Stimulated activated CD4-positive, alpha-beta T cell treated with anti-CD3 and anti-CD28 coated beads, Interleukin-1b, Interleukin-23, amount 100 ng/mL, for 24 hours (primary cell): ENCODE measurements at places on chromosomes 13 and 19.
A peak's percentile ranks its signal among the peaks of the same experiment; 100 is the strongest.

GRCh38 chr13:24680258-24680920 is at the start of gene ATP12A:
Gene ATP12A, plus strand, starts transcription at chr13:24680408. Its CDS starts 336 bp downstream, at chr13:24680744.
- DNase-seq = no peak

- no peak for DNase-seq
Measured at GRCh38 chr19:40756502-40757110, 5.6 kb downstream of the SNRPA start.

GRCh38 chr13:40756042-40756441 is 14.9 kb downstream of the MRPS31 start:
- DNase-seq = no peak

- no peak for DNase-seq
Measured at GRCh38 chr13:30421093-30422053, 920 bp upstream of the UBE2L5 start.

- DNase-seq = no peak
Measured at GRCh38 chr19:5012688-5013457, 44.0 kb downstream of the KDM4B start.

DNA sequence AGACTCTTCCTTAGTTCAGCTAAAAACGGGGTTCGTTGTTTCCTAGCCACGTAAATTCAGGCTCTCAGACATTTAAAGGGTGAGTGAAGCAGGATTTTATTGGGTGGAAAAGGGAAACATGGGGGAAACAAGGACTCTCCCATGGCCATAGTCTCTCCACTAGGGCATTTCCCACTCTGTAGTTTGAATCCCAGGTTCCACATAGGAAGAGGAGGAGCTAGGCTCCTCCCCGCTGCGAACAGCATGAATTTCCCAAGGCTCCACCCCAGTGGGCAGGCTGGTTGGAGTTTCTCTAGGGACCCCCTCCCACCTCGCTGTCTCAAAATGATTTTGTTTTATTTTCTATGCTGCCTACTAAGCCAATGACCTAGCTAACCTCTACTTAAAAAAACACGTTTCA is 2170.8 kb upstream of the PCDH20 start:
- no peak for DNase-seq

GRCh38 chr19:16421982-16422381 is 49.8 kb downstream of the EPS15L1 start:
- DNase-seq = no peak

DNA sequence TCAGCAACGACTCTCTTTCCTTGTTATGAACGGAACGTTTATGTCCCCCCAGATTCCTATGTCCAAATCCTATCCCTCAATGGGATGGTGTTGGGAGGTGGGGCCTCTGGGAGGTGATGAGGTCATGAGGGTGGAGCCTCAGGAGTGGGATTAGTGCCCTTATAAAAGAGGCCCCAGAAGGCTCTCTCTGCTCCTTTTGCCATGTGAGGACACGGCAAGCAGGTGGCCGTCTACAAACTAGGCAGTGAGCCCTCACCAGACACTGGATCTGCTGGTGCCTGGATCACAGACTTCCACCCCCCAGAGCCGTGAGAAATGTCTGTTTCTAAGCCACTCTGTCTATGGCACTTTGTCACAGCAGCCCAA is 53.2 kb downstream of the EPS15L1 start:
- no peak for DNase-seq

DNA sequence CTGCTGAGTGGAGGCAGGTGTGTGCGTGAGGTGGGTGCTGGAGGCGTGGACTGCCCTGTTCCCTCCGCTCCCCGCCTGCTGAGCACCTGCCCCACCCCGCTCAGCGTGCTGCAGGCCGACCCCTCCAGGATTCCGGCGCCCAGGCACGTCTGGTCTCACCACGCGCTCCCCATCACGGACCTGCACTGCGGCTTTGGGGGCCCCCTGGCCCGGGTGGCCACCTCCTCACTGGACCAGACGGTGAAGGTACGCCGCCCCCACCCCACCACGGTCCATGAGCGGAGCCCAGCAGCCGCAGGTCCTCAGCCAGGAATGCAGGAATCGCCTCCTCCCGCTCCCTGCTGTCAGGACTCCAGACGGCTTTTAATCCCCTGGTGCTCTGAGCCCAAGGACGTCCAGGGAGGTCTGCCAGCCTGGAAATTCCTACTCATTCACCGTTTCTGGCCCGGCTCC is 6.0 kb downstream of the WDR18 start:
- no peak for DNase-seq

- DNase-seq = no peak
Measured at GRCh38 chr19:51644636-51645271, 1.9 kb downstream of the SIGLEC14 start.

DNA sequence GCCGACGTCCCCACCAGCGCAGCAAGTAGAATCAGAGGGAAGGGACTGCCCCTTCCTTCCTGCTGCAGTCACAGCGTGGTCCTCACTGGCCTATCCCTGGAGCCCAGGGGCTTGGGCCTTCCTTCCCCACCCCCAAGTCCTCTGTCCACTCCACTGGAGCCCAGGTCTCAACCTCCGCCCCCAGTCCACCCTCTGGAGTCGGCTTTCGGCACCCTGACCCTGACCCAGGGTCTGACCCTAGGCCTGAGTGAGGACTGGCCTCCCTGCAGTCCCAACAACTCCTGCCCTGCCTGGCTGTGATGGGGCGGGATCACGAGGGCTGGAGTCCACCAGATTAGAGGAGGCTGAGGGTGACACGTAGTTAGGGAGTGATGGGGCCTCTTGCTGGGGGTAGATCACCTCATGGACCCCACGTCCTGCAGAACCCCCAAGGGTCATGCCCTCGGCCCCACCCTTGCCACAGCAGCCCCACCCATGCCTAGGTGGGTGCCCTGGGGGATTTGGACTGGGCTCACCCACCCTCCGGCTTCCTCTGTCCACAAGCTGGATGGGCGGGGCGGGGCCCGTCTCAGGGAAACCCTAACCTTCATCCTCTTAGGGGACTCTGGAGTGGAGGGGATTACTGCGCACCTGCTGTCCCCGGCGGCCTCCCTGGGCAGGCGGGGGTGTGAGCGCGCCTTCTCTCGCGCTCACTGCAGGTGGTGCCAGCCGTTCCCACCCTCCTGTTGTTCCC is 3.8 kb downstream of the RAX2 start:
- DNase-seq = no peak

GRCh38 chr19:42018503-42019193 is 24.6 kb upstream of the ATP1A3 start:
- DNase-seq = no peak

- DNase-seq = no peak
Measured at GRCh38 chr19:38842439-38843174, 7.2 kb downstream of the HNRNPL start.

DNA sequence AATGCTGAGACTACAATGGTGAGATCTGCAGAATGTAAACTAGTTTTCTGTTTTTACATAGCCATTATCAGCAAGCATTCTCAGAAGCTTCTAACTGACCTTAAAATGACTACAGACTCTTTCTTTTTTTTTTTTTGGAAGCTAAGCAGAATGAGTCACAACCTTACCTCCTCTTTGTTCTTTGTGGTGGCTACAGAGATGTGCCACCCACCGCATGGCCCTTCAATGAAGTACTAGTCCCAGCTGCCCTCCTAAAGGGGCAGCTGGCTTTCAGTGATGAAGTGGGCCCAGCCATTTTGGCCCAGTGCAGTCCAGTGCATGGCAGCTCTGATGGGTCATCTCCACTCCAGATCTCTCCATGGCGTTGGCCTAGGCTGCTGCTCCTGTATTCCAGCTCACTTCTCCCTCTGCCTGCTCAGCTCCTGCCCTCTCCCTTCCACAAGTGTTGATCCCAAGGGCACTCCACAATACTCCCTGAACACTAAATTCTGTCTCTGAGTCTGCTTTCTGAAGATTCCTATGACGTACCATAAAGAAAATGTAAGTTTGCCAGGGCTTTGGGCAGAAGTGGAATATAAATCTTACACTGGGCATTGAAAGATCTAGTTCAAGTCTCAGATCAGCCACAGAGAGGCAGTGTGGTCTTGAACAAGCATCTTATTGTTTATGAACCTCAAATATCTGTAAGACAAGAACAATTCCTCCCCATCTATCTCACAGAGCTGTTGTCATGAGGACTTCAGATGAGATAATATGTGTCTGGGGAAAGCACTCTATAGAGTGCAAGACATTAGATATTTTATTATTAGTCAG is 85.6 kb downstream of the RXFP2 start:
- DNase-seq = no peak

GRCh38 chr13:80086304-80086721 is 254.6 kb downstream of the SPRY2 start:
- DNase-seq = no peak

- no peak for DNase-seq
Measured at GRCh38 chr13:97223711-97224541, 1.8 kb downstream of the MBNL2 start.

- DNase-seq = peak; percentile 48
Measured at GRCh38 chr19:53908106-53908934, 758 bp upstream of the CACNG7 start.

- no peak for DNase-seq
Measured at GRCh38 chr13:50995854-50996253, 86.3 kb downstream of the RNASEH2B start.

GRCh38 chr19:53034054-53034453 is 10.5 kb upstream of the ERVV-2 start:
- DNase-seq = no peak

- DNase-seq = no peak
Measured at GRCh38 chr19:34471906-34472700, 9.5 kb upstream of the WTIP start.

DNA sequence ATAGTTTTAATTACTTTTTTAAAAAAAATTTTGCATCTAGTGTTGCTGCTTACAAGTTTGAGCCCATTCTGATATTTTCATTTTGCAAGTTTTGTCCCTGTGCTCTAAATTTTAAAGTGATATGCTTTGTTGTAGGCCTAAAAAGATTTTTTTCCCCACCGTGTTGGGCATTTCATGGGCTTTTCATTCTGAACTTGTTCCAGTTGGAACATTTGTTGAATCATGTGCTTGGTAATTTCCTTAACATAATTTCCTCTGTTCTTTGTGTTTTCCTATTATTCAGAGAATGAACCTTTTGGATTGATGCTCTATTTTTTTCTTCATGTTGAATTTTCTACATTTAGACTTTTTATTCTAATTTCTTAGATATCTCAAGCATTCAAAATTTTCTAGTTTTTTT is 206.4 kb upstream of the SPRY2 start:
- DNase-seq = no peak

DNA sequence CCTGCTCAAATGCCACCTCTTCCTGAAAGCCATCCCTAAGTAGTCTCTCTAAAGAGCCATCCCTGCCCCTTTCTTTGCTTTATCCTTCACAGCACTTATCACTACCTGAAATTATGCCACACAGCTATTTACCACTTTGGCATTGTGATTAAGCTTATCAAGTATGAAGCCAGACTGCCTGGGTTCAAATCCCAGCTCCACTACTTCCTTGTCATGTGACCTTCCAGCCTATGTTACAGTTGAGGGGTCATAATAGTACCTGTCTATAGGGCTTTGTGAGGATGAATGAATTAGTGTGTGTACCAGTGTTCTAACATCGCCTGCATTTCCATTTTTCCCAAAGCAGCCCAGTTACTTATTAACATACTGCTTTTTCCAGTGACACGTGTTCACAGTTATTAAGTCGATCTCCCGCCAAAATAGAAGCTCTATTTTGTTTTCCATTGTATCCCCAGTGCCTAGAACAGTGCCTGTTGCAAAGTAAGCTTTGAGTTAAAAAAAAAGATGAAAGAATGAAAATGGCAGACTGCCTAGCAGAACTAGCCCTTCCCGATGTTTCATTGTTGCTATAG is 32.8 kb downstream of the ZSWIM9 start:
- DNase-seq = no peak

DNA sequence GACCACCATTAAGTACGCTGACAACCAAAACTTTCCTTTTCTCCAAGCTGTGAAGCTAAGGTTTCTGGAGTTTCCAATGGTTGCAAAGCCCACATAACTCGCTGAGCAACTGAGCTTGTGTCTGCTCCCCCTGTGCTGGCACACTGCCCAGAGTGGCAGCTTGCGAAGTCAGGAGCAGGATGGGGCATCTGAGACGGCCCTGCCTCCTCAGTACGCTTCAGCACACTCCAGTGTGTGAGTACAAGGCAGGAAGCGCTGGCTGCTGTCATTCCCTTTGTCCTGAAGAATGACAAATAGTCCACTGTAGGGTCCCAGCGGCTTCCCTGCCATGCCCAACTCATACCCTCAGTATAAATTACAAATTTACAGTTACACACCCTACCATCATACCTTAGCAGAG is 51.5 kb downstream of the SKA3 start:
- no peak for DNase-seq

DNA sequence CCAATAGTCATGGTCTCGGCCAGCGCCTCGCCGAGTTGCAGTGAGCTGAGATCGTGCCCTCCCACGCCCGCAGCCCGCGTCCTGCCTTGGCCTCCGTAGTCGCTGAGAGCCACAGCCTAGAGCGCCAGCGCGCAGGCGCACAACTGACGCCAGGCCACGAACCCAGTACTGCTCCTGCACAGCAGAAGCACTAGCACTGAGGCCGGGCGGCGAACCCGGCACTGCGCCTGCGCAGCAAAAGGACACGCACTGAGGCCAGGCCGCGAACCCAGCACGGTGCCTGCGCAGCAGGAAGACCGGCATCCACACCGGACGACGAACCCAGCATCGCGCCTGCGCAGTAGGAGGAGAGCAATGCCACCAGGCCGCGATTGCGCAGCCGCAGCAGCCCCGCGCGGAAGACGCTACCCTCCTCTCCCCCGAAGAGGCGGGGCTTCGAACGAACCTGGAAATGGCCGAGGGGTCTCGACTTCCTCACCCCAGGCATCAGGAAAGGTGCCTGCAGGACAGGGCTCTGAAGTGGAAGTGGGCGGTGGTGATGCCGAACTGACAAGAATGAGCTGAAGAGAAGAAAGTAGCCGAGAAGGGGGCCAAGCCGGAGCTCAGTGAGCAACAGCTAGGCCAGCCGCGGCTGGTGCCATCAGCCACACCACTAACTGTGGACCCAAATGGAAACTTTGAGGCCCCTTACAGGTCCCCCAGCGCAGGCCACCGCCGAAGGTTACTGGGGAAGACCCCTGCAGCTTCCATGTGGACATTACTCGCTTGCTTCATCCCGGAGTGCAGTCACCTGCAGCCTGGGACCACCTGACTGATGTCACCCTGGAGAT is 7.5 kb downstream of the F10 start:
- no peak for DNase-seq

GRCh38 chr13:22014469-22014868 is 343.6 kb downstream of the FGF9 start:
- DNase-seq = no peak

- no peak for DNase-seq
Measured at GRCh38 chr13:33583398-33583797, 234.6 kb upstream of the RFC3 start.

- DNase-seq = no peak
Measured at GRCh38 chr19:51430221-51430620, 12.8 kb upstream of the SIGLEC10 start.

- no peak for DNase-seq
Measured at GRCh38 chr13:34208336-34208735, 390.4 kb downstream of the RFC3 start.

DNA sequence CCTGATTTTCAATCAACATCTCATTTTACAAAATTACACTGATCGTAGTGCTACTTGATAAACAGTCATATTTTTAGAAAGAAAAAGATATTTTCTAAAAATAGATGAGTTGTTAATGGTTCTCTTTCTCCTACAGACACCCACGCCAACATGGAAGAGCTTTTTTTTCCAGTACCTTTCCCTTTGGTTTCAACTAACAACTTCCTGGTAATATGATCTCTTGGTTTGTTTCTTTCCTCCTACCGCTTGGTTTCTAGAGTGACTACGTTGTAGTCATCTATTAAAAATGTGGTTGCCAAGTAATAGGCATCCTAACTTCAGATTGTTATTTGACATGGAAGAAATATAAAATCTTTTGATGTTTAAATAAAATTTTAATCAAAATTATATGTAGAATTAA is 189.0 kb downstream of the LACC1 start:
- DNase-seq = no peak
